ENCODE measurements at places on chromosomes 1 and 21. TPM values are rescaled to one million over a fixed set of nuclear protein-coding genes. Genes with fewer than 3 reads are reported as not detected.

- no peak overlapping the region for H3K4me3 ChIP-seq
- no peaks in the 10 kb centered on the region for H3K27me3 ChIP-seq
- DNase-seq: no peak
- no peak overlapping the region for H3K27ac ChIP-seq
Measured at GRCh38 chr1:243708210-243708609, 141.8 kb downstream of the AKT3 start.

GRCh38 chr1:101706366-101706765, 290.4 kb downstream of the OLFM3 start:
- H3K4me1 ChIP-seq: peaks cover 6% of the 10 kb centered on the region
- H3K27ac ChIP-seq: no peak overlapping the region
- no peak for DNase-seq
- no peaks in the 10 kb centered on the region for H3K36me3 ChIP-seq

- no peaks in the 10 kb centered on the region for H3K4me1 ChIP-seq
- H3K36me3 ChIP-seq: peaks cover 10% of the 10 kb centered on the region
- no peaks in the 10 kb centered on the region for H3K27me3 ChIP-seq
- DNase-seq: no peak
Measured at GRCh38 chr21:44049182-44049581, 37.1 kb downstream of the TRAPPC10 start.

DNA sequence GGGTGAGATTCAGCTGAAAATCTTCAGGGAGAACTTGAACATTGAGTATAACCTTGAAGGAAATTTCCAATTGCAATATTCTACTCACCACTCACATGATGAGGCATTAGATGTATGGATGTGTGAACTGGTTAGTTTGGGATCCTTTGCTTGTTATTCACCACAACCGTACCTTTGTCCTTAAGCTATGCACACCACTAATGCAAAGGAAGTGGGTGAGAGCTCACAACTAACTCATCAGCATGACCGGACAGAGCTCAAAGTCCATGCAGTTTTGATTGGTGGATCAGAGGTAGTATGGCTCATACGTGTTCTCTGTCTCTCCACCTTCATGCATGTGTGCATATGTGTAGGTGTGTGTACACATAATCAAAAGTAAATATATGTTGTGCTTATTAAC, 43.5 kb upstream of the MROH9 start:
- no peaks in the 10 kb centered on the region for H3K36me3 ChIP-seq
- peaks cover 26% of the 10 kb centered on the region for H3K27me3 ChIP-seq
- no peak for DNase-seq

DNA sequence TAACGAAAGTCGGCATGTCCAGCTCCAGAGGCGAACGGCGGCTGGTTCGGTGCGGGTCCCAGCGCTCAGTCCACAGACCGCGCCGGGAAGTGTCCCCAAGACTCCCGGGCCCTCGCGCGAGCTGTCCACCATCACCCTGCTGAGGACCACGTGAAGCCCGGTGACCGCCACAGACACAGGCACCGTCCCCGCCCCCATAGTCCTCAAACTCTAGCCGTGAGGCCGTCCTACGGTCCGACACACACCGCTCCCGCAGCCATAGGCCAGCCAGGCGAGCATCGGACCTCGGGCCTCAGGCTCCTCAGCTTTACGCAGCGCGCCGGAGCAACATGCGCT, 535 bp downstream of the SETD4 start:
- no peaks in the 10 kb centered on the region for H3K27me3 ChIP-seq
- H3K4me1 ChIP-seq: peaks cover 13% of the 10 kb centered on the region
- DNase-seq: no peak
- peak overlapping the region; percentile 95 for H3K27ac ChIP-seq

DNA sequence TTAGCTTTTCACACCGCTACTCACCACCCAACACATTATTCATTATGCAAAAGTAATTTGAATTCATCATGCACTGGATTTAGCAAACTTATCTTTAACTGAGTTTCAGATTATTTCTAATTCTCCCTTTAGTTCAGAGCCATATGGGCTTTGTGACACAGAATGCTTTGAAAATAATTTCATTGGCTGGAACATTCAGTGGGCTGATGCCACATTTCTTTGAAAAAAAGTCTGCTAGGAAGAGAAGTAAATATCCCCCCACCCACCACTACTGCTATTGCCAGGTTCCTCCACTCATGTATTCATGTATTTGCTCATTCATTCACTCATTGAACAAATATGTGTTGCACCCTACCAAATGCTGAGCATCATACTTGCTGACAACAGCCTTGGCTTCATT, 280.5 kb downstream of the DSCAM start:
- peaks cover 13% of the 10 kb centered on the region for H3K4me1 ChIP-seq
- DNase-seq: no peak
- no peaks in the 10 kb centered on the region for H3K36me3 ChIP-seq
- no peak overlapping the region for H3K4me3 ChIP-seq
- no peak overlapping the region for H3K27ac ChIP-seq
- peaks cover 2% of the 10 kb centered on the region for H3K27me3 ChIP-seq

- H3K4me3 ChIP-seq: no peak overlapping the region
- peaks cover 19% of the 10 kb centered on the region for H3K27me3 ChIP-seq
- no peaks in the 10 kb centered on the region for H3K36me3 ChIP-seq
- no peaks in the 10 kb centered on the region for H3K4me1 ChIP-seq
Measured at GRCh38 chr1:95380909-95381308, 146.9 kb downstream of the RWDD3 start.

- H3K36me3 ChIP-seq: no peaks in the 10 kb centered on the region
- H3K4me1 ChIP-seq: peaks cover 16% of the 10 kb centered on the region
- H3K27ac ChIP-seq: no peak overlapping the region
- DNase-seq: no peak
- H3K27me3 ChIP-seq: no peaks in the 10 kb centered on the region
Measured at GRCh38 chr1:245810789-245811337, 656.1 kb downstream of the KIF26B start.

DNA sequence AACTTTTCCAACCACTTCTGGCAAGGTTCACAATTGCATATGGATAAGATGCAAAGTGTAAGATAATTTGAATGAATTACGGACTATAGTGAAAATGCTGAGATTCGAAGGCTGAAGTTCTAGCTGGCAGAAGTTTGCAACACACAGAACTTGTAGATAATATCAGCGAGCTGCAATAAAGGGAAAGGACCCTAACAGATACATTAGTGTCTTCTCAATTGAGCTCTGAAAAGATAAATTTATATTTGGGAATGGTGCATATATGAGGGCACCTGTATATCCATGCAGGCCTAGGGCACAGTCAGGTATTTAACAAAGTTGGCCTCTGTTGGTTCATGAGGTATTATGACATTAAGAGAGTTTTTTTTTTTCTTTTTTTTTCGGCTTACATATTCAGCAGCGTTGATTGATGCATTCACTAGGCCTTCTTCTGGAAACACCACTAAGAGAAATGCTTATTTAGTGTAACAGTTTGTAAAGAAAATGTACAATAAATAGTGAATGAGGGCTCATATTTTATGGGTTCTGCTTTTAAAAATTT, 2.2 kb downstream of the NFIA start:
- DNase-seq: no peak
- H3K4me1 ChIP-seq: peaks cover 66% of the 10 kb centered on the region

- H3K27me3 ChIP-seq: peaks cover 47% of the 10 kb centered on the region
- no peaks in the 10 kb centered on the region for H3K4me1 ChIP-seq
- H3K4me3 ChIP-seq: no peak overlapping the region
- no peaks in the 10 kb centered on the region for H3K36me3 ChIP-seq
- DNase-seq: no peak
Measured at GRCh38 chr1:18336801-18337200, 143.9 kb upstream of the KLHDC7A start.

The S100A16 gene
- 22.1 TPM for total RNA-seq

The GPR3 gene
- 1.7 TPM for total RNA-seq
